Nucleus accumbens (tissue), 56 donors: ENCODE measurements at places on chromosomes 2 and 18.

DNA sequence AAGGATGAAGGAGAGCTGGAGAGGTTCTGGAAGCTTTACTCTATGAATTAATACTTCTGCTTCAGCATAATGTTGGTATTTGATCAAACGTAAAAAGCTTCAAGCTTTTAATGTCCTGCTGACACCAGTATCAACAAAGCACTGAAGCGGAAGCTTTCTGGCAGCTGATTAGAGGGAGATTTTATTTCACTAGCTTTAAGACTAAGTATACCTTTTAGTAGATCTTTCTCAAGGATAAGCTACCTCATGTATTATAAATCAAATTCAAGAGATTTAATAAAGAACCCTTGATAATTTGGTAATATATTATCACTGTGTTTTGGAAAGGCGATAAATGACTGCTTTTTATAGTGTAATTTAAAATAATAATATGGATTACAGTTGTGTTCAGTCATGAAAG lies 128.0 kb upstream of the CD302 start:
- no peak for DNase-seq

- no peak for DNase-seq
These were observed 550.2 kb upstream of the SALL3 start for GRCh38 chr18:78429127-78430108.

- no peak for DNase-seq
These were observed 15.6 kb upstream of the PPP1CB start for GRCh38 chr2:28736034-28736433.

- DNase-seq, result no peak
These were observed 261.6 kb downstream of the NRXN1 start for GRCh38 chr2:50770299-50770698.

- no peak for DNase-seq
These were observed 1888.3 kb upstream of the CELF4 start for GRCh38 chr18:39453882-39454281.

DNA sequence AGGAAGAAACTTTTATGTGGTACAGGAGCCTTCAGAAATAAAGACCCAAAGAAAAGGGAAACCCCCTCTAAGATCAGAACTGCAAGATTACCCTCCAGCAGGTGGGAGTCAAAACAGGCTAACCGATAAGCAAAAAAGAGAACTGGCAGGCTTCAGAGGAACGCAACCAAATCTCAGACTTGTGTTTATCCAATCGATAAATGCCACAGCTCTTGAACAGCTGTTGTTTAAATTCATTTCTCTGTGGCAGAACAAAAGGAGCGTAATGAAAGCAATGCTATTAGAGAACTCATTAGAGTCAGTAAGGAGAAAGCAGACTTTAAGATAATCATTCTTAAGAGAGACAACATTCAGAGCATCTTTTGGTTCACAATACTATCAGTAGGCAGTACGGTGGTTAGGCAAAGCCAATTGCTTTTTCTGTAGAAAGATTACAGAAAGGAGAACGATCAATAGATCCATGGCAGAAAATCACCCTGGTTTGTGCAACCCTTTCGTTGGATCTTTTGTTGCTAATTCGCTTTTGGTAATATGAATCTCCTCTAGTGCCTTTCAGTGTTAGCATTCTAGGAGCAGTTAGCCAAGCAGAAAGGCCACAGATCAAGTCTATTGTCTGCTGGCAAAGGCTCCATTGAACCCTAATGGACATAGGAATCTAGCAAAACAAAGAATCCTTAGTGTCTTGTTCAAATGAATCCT lies 476.4 kb upstream of the CHST9 start:
- no peak for DNase-seq

GRCh38 chr18:21105936-21106335 lies 5.7 kb downstream of the ROCK1 start:
- no peak for DNase-seq

DNA sequence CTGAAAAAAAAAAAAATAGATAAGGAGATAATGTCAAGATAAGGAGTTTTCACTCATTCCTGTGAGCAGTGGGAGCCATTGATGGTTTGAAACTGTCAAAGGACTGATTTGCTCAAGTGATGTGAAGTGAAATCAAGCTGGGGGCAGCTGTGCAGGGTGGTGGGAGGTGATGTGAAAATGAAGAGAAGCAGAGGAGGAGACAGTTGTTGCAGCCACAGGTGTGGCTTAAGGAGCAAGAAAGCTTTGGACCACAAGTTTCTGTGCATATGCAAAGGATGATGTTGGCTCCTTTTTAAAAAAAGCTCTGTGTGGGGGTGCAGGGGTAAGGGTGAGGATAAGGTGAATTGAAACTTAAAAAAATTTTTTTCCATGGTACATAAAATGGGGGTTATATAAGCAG lies 8.3 kb downstream of the EFR3B start:
- no peak for DNase-seq

GRCh38 chr2:39875182-39875913 lies 96.3 kb upstream of the THUMPD2 start:
- no peak for DNase-seq

DNA sequence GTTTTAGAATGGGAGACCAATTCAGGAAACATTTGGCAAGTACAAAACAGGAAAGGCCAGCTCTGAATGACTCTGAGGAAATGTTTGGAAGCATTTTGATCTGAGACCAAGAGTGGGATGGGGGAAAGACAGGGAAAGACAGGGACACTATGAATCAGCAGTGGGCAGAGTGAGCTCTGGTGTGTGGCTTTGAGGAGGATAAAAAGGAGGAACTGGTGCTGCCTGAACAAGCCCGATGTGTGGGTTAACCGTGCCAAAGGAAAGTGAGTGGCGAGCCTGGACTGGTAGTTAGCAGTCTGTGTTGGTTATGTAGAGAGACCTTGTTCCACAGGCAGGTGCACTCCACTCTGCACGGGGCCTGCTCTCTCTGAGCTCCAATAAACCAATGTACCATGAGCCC lies 5.3 kb downstream of the MFSD6 start:
- no peak for DNase-seq

DNA sequence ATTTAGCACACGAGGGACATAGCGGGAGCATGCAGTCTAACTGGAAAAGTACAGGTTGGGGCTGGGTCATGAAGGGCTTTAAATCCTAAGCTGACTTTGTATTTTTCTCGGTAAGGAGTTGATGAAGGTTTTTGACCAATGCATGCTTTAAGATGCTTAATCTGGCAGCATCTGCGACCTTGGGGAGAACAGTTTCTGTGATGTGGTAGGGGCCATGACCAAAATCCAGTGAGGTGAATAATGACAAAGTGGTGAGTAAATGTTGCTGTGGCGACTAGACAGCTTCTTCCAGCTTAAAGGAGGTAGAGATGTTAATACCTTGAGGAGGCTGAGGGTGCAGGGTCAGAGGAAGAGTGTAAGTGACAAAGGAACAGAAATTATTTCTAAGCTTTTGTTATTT lies 174.6 kb upstream of the ALPP start:
- no peak for DNase-seq

DNA sequence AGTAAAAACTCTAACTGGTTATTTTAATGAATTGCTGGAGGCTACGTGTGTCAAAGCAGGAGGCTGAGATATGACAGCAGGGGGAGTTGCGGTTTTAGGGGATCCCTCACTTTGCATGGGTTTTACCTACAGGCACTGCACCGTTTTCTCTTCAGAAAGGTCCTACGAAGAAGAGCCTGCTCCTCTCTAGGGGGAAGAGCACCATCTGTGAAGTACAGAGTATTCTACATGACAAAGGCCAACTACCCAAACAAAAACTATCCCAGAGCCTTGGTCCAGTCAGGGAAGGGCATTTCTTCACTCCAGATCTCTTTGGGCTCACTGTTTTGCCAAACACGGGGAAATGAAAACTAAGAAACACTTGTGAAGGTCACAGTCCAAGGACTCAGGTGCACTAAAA lies 696.7 kb upstream of the SOX11 start:
- no peak for DNase-seq

- DNase-seq, result no peak
These were observed 215.9 kb downstream of the PRKCE start for GRCh38 chr2:45867349-45867748.

DNA sequence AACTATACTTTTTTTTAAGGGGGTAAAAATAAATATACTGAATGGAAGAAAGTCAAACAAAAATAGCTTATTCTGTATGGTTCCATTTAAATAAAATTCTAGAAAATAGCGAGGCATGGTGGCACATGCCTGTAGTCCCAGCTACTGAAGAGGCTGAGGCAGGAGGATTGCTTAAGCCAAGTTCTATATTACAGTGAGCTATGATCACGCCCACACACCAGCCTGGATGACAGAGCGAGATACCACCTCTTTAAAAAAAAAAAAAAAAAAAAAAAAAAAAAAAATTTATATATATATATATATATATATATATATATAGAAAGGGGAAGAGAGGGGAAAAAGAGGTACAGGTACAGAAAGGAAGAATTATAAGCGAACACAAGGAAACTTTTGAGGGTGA lies 77.7 kb downstream of the MEMO1 start:
- DNase-seq, result no peak

- DNase-seq, result no peak
These were observed 4.9 kb downstream of the CIDEA start for GRCh38 chr18:12258719-12259705.

- DNase-seq, result no peak
These were observed 376.2 kb upstream of the MEIS1 start for GRCh38 chr2:66058675-66059074.

DNA sequence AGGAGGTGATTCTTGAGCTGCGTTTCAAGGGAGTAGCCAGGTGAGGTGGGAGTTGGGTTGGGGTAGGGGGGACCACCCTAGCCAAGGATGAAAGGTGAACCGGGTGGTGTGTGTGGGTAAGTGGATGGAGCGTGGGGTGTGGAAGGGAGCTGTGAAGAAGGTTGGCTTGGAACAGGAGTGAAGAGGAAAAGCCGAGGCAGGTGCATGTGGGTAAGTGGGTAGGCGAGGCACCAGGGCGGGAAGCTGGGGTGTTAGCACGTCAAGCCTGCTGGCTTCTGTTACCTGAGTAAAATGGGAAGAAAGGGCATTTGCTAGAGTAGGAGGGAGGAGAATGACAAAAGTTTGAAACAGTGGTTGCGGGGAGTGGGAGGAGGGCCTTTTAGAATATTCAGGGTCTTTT lies 31.6 kb downstream of the TANC1 start:
- DNase-seq, result no peak

GRCh38 chr2:43464590-43464989 lies 131.2 kb downstream of the THADA start:
- DNase-seq, result no peak

DNA sequence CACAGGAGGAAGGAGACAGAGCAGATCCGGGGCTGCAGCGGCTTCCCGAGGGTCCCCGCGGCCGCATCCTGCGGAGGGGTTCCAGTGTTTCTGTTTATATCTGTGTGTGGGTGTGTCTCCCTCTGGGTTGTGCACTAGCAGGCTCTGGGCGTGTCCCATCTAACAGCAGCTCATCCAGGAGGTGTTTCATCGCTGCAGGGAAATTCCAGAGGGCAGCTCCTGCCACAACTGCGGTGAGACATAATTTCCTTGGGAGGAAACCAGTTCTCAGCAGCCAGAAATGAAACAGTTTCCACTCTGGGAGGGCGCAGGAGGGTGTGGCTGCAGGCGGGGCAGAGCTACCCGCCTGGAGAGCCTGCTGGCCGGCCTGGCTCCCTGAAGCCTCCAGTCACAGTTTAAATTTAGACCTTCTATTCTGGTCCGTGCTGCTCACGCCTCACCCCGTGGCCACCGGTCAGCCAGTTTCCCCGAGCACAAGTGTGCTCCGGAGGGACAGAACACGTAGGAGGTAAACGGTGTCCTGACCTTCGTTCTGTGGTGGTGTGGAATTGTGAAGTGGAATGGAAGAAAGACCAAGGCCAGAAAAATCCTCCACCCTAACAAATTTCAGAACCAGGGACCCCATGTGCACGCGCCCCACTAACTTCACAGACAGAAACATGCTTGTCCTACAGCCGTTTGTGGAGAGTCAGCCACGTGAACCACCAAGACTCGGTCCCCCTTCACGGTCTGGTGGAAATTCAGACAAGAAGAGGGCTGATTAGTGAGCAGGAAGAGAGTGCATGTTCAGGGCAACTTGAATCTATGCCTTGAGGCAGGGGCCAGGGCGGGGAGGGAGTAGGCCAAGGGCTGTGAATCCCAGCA lies 50.2 kb downstream of the TEX44 start:
- no peak for DNase-seq

DNA sequence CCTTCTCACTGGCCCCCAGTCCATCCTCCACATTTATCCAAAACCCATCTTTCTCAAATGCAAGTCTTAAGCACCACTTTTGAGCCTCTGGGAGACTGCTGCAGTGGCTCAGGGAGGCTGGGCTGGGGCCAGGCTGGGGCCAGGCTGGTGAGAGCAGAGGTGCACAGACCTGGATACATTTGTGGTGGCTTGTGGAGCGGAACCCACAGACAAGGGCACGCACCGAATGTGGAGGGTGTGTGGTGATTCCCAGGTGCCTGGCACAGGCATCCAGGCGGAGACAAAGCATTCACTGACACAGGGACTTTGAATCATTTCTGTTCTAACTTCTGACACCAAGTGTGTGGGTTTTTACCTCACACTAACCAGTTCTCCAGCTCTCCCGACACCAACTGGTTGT lies 42.2 kb upstream of the MGAT4A start:
- DNase-seq, result no peak

DNA sequence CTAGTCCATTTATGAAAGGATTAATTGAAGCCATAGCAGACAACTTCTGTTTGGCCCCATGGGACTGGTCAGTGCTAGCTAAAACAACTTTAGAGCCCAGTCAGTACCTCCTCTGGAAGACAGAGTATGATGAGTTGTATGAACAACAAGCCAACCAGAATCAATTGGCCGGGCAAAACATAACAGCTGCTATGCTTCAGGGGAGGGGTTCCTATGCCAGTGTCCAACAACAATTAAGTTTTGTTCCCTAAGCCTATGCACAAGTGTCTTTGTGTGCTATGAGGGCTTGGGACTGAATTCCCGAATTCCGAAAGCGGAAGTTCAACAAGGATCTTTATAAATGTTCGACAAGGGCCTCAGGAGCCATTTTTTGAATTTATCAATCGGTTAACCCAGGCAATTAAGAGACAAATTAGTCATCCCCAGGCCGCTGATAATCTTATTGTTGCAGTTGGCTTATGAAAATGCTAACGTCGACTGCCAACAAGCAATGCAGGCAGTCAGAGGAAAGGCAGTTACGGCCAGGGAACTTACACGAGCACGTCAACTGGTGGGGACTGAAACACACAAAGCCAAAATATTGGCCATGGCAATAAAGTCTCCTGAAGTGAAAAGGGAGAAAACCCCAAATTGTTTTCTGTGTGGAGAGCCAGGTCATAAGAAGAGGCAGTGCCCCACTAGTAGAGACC lies 57.9 kb downstream of the ZNF638 start:
- no peak for DNase-seq

- DNase-seq, result no peak
These were observed 1.3 kb downstream of the EML6 start for GRCh38 chr2:54724560-54725342.
